ENCODE measurements at places on chromosomes 1 and 21.
A peak's percentile ranks its signal among the peaks of the same experiment; 100 is the strongest.

DNA sequence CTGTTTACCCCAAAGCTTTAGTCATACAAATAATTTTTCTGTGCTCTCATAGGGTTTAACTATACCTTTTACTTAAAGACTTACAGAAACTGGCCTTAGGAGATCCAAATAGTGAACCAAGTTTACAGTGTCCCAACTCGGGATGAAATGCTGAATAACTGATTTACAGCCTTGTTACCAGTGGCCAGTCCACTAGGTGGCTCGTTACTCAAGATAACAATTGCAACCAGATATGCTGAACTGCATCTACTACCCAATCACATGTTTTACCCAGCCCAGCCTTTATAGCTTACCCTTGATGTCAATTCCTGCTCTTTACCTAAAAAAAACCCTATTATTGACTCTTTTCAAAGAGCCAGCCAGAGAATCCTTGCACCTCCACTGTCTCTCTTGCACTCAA is 1148.8 kb upstream of the ADGRL4 start:
- DNase-seq = no peak

- DNase-seq = peak; percentile 60
Observed at GRCh38 chr1:146032631-146033219, 11.2 kb upstream of the HJV start.

DNA sequence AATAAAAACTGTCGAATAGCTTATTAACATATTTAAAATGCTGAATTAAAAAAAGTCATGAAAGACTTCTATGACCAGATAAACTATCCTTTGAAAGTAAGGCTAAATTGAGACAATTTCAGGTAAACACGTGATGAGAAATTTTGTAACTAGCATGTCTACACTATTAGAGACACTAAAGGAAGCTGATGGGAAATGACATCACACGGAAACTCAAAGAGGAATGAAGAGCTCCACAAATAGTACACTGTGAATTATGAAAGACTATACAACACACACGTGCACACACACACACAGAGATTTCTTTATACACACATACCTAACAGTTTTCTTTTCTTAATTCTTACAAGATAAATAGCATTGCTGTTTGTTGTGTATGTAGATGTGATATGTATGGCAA is 70.9 kb upstream of the PLA2G4A start:
- DNase-seq = no peak

- no peak for DNase-seq
Observed at GRCh38 chr1:111241797-111242196, 14.3 kb downstream of the CHI3L2 start.

- no peak for DNase-seq
Observed at GRCh38 chr1:155093911-155094621, 15.4 kb downstream of the EFNA3 start.

GRCh38 chr1:6345009-6345408 is 48.6 kb downstream of the ACOT7 start:
- no peak for DNase-seq

GRCh38 chr1:221839782-221840395 is 98.0 kb upstream of the DUSP10 start:
- DNase-seq = peak; percentile 40

GRCh38 chr1:185402930-185403329 is 85.9 kb upstream of the IVNS1ABP start:
- DNase-seq = no peak

GRCh38 chr1:109906160-109906838 is 4.3 kb upstream of the CSF1 start:
- DNase-seq = peak; percentile 30

GRCh38 chr1:117612517-117613248 is 6.8 kb downstream of the TENT5C start:
- DNase-seq = no peak

DNA sequence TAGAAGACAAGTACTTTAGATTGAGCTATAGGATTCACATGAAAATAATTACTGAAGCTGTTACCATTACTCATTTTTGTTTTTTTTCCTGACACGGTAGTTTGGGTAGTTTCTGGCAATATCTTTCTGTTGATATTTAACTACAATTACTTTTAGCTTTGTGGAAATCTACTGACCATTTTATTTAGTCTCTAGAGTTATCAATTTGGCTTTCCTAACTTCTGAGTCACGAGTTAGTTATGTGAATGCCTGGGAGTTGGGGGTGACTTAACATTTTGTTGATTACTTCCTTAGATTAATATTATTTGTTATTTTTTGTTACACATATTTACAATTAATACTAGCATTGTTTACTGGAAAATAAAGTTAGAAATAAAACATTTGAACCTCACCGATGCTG is 160.6 kb downstream of the HMCN1 start:
- DNase-seq = no peak

DNA sequence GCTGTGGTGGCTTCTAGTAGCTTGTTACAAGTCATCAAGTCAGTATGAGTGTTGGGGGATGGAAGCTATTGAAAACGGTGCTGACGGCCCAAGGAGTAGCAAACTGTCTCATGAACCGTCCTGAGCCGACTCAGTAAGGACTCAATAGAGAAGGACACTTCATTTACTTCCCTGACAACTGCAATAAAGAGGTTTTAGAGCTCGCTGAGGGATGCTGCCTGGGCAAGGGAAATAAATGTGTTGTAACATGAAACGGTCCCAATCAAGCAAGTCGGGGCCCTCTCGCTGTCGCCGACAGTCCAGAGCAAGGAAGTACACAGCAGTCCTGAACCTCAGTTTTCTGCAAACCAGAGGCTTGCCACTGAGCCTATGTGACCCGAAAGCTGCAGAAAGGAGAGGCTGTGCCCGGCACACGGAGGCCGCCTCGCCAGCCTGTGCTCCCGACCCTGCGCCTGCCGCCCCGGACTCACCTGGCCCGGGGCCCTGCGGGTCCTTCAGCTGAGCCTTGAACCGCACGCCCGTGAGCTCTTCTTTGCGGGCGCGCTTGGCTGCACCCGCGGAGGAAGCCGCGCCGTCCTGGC is 423 bp downstream of the URB1 start:
- no peak for DNase-seq

- no peak for DNase-seq
Observed at GRCh38 chr1:67853704-67854103, 20.4 kb upstream of the GNG12 start.

GRCh38 chr1:106753066-106753465 is 303.4 kb upstream of the PRMT6 start:
- no peak for DNase-seq

GRCh38 chr1:185862235-185862634 is 128.0 kb downstream of the HMCN1 start:
- DNase-seq = no peak

DNA sequence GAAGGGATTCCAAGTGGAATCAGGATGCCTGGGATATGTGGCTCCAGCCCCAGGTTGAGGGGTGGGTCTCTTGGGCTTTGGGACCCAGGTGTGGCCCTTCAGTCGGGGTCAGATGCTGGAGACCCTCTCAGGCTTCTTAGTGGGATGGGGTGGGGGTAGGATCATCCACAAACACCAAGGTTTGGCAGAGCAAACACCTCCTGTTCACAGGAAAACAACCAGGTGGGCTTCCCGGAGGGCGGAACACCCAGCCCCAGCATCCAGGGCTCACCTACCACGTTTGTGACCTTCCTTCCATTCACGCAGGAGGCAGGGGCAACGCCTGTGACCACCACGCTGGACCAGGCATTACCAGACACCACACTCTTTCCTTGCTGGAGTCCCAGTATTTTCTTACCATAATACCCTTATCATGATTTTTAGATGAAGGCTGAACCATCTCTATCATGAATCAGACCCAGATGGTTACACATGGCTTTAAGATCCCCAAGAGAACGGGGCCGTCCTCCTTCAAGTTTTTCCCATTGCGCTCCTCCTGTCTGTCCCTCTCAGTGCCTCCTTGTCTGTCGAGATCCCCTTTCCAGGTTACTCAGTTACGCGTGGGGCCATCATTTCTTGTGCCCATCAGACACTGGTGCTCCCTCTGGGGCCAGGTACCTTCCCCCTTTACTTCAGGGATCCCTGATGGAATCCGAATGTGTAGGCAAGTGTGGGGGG is 428.2 kb downstream of the NPHP4 start:
- DNase-seq = no peak

All from T-helper 1 cell (primary cell).